Karpas-422 (cell line): ENCODE measurements at places on chromosomes 11 and 22. TPM values are rescaled to one million over a fixed set of nuclear protein-coding genes. Genes with fewer than 3 reads are reported as not detected.
A peak's percentile ranks its signal among the peaks of the same experiment; 100 is the strongest.

Gene ZNF215
- 12.3 and 26.9 TPM in 2 replicates for total RNA-seq

DNA sequence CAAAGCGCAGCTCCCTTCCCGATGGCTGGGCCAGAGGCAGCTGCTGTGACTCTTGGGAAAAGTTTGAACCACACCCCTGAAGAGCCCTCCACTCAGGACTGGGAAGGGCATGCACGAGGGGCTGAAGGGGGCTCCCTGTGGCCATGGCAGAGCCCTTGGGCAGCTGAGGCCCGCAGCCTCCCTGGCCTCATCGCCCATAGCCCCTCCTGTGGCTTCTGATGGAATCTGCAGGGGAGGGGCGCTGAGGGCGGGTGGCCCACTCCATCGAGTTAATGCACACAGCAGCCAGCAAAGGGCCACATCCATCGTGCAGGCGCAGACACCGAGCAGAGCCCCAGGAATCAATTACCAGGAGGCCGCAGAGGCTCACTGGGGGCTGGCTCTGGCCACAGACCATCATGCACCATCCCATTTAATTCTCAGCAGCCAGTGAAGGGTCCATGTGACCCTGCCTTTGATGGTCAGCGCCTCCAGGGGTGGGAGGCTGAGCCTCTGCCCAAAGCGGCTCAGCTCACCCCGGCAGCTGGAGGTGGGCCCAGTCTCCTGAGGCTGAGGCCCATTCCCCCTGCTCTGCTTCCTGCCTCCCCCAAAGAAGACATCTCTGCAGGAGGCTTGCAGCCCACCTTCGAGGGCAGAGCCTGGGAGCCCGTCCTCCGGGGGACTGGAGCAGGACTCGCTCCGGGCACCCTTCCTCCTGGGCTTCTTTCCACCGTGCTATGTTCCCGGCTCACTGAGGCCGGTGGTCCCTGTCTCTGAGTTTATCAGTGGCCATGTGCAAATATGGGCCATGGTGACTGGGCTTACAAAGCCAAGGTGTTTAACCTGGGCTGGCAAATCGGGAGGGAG lies 1410.2 kb downstream of the BRD1 start:
- DNase-seq = no peak

GRCh38 chr11:61985869-61986268 lies 18.4 kb upstream of the FTH1 start:
- no peak for DNase-seq

GRCh38 chr11:104968355-104968855 lies at the start of gene CASP4:
TSS of gene CASP4 (minus strand) at chr11:104968574. CDS start at chr11:104968525, 49 bp downstream.
- DNase-seq = peak; percentile 67

DNA sequence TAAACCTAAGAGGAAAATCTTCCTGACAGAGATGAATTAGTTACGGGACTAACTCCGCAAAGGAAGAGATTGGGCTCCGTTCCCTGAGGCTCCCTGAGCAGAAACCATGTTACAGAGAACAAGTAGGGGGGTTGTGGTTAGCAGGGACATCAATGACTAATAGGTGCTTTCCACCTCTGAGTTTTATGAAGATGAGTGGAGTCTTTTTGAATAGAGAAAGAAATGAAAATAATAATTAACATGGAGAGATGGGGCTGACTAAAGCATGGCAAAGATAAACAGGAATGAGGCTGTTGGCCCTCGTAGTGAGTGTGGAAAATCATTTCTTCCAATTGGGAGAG lies 47.5 kb upstream of the PICALM start:
- DNase-seq = no peak

Gene FOLR1
- not detected in 2 replicates for total RNA-seq

GRCh38 chr11:3853899-3854659 lies 1.4 kb upstream of the STIM1 start:
- DNase-seq = peak; percentile 85

DNA sequence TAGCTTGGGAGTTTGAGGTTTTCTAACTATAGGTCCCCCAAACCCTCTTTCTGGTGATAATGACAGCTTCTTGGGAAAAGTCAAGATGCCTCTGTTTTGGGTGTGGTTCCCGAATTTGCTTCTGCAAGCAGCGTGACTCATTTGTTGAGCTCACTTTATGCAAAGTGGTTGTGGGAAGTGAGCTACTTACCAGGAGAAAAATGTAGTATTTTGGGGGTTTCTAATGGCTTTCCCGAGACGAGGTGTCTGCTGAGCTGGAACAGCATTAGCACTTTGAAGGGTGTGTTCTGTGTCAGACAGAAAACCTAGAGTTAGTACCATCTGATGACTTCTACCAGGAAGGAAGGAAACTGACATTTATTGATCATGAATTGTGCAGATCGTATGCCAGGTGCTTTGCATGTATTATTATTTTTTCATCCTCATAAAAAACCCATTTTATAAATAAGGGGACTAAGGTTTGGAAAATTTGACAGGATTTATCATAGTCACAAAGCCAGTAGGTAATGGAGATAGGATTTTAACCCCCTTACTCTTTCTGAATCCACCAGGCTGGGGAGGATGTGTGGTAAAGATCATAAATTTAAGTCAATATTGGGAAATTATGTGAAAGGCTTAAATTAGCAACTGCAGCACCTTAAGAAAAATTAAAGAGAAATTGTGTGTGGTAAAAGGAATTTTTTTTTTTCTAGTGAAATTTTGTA lies 108.8 kb upstream of the CD44 start:
- no peak for DNase-seq

DNA sequence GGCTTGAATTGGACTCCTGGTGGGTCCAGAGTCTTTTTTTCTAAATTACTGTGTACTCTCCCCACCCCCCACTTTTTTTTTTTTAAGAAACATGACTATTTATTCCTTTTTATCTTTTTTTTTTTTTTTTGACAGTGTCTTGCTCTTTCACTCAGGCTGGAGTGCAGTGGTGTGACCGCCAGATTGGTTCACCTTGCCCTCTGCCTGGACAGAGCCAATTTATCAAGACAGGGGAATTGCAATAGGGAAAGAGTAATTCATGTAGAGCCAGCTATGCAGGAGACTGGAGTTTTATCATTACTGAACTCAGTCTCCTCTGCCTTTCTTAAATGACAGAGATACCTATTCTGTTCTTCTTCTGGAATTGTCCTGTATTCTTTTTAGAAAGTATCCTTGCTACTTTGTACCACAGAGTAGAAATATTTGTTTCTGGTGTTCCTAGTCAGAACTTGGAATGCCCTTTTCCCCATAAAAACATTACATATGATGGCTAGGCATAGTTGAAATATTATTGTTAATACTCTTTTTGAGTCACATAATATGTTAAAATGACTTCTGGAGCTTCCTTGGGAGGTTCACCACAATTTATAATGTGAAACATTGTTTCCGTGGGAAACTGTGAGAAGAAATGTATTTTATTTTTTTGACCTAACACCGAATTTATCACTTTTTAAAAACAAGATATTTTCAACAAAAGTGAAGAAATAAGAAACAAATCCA lies 95.6 kb downstream of the UVRAG start:
- DNase-seq = no peak

- DNase-seq = no peak
Measured at GRCh38 chr11:68924073-68924925, 20.6 kb downstream of the IGHMBP2 start.

Gene KCNK7
- total RNA-seq = 0.25 and 0.48 TPM in 2 replicates

DNA sequence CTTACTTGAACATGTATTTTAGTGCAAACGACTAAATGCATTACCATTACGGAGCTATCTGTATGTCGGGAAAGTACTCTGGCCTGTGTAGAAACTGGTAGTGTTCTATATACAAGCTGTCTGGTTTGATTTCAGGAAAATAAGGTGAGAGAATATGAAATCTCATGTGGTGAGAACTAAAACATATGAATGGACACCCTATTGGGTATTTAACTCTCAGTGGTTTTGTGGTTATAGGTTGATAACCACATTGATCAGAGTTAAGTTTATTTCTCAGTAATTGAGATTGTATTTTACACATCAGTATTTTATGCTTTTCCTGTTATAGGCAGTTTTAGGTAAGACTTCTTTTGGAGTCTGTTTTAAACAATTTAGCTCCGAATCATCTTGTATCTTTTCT lies 10.4 kb downstream of the ANO5 start:
- DNase-seq = no peak

DNA sequence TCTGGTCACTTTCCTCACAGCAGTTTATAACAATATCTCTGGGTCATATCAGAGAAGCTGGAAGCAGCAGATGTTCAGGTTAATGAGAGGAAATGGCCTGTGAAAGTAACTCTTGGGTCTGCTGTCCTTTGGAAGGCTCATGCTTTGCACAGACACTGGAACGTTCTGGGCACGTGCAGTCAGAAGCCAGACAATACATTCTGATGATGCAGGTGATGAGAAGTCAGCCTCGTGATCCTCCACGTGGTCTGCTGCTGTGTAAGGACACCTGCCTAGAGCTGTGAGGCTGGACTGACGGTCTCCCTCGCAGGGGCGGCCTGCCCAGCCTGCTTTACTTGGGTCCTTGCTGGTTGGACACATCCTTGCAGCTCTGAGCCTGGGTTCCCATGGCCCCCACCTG lies 18.8 kb upstream of the ADORA2A start:
- DNase-seq = no peak

Gene OR56A3
- not detected in 2 replicates for total RNA-seq

DNA sequence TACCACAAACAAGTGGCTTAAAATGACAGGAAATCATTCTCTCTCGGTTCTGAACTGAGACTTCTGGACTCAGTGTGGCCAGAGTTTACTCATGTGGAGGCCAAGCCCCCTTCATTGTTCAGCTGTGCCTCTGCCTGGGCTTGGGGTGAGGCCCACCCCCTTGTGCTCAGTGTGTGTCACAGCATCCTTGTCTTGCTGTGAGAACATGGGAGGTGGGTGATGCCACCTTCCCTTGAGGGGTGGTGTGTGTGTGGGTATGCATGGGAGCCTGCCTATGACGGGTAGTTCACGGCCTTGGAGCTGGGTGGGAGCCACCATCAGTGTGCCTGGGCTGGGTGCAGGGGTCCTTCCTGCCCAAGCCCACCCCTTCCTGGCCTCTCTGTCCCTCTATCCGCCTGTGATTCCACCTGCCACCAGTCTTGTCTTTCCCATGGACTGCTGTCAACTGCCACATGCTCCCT lies 101.7 kb downstream of the MORC2 start:
- peak; percentile 45 for DNase-seq

GRCh38 chr11:8512547-8512946 lies 81.5 kb downstream of the STK33 start:
- no peak for DNase-seq

DNA sequence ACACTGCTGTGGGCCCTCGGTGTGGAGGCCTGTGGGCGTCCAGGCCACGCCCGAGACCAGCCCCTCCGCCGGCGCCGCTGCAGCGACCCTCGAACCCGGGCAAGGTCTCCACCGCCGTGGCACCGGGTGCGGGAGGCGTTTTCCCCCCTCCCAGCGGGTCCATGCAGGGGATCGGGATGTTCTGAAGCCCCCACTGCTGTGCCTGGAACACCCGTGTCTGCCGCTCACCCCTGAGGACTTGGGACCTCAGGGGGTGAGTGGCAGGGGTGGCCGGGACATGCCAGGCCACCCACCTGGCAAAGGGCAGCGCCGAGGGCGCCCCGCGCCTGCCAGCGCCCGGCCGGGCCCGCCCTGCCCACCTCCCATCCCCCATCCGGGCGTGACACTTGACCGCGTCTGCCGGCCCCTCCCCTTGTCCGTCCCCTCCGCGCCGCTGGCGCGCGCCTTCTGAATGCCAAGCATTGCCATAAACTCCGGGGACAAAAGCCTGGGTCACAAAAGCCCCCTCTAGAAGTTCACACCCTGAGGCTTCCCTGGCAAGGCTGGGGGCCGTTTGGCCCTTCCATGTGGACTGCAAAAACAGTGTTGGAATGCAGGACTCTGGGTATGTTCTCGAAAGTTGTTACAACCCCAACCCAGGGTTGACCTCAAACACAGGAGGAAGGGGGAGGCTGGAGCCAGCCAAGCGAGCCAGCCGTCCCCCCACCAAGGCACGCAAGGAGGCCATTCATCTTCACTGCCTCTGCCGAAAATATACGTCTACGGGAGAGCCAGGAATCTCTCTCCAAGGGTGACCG lies 819 bp upstream of the KCNQ1OT1 start:
- peak; percentile 77 for DNase-seq

DNA sequence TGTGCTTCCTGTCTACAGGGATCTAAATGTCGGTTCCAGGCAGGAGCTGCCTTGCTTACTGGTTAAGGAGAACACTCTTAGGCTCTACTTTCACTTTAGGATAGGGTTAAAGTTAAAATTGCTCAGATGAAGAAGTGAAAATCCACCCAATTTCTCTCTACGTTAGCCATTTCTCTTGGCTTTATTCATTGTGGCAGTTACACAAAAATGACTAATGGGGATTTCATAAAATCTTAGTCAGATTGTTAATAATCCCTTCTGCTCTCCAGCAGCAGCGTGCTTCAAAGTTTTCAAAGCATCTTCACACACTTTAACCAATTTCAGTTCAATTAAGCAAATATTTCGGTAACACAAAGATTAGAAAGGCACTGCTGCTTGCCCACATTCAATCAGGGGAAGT lies 58.4 kb upstream of the RCN1 start:
- no peak for DNase-seq

GRCh38 chr11:59187587-59187986 lies 15.7 kb downstream of the DTX4 start:
- DNase-seq = no peak
